ENCODE measurements at places on chromosomes 6 and 20.
A peak's percentile ranks its signal among the peaks of the same experiment; 100 is the strongest.

GRCh38 chr6:131998255-131998982, 47.2 kb upstream of the CCN2 start:
- peak; percentile 79 for DNase-seq

- DNase-seq: peak; percentile 37
These were observed 7.1 kb upstream of the GRM4 start for GRCh38 chr6:34152806-34153520.

DNA sequence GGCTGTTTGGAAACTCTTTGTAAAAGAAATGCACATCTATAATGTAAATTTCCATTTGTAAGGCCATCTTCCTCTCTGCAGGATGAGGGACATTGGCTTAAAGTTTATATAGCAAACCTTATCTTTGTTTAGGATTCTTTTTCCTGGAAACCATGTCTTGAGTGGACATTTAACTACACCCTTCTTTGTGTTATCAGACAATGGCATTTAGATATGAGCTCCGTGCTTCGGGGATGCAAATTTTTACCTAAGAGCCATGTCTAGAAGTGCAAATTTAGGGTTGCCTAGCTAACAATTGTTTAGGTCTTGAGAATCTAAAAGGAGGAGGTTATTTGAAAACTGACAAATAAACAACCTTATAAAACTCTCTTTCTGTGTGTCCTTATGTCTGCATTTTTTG, 623.8 kb downstream of the MMUT start:
- DNase-seq: no peak

GRCh38 chr6:169837529-169838250, 86.3 kb downstream of the ERMARD start:
- DNase-seq: no peak

- no peak for DNase-seq
These were observed 39.7 kb upstream of the FYN start for GRCh38 chr6:111912904-111913303.

GRCh38 chr6:39211183-39211582, 18.1 kb downstream of the KCNK5 start:
- DNase-seq: no peak

- no peak for DNase-seq
These were observed 4.1 kb downstream of the HLA-A start for GRCh38 chr6:29946223-29947076.

GRCh38 chr6:86856937-86857563, 80.3 kb upstream of the HTR1E start:
- no peak for DNase-seq

- no peak for DNase-seq
These were observed 10.7 kb downstream of the TBXT start for GRCh38 chr6:166156942-166157341.

DNA sequence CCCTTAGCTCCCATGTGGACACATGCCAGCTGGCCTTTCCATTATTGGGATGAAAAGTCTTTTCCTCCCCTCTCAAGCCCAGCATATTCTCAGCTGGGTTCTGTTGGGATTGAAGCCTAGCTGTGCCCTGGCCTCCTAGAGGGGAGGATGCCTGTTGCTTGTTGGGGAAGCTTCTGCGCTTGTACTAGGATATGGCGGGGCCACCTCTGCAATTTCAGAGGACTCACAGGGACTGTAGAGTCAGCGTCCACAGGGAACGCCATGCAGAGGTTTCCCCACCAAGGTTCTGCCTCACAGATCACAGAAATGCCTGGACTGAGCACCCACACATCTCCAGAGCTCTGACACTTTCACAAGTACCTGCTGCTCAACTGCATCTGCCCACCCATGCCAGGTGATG, 288.7 kb upstream of the FOXQ1 start:
- DNase-seq: no peak

DNA sequence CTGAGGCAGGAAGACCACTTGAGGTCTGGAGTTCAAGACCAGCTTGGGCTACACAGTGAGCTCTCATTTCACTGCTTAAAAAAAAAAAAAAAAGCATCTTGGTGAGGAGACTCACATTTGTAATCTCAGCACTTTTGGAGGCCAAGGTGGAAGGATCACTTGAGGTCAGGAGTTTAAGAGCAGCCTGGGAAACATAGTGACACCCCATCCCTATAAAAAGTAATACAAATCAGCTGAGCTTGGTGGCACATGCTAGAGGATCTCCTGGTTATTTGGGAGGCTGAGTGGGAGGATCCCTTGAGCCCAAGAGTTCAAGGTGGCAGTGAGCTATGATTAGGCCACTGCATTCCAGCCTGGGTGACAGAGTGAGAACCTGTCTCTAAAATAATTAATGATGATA, 29.4 kb upstream of the SYNCRIP start:
- DNase-seq: no peak

DNA sequence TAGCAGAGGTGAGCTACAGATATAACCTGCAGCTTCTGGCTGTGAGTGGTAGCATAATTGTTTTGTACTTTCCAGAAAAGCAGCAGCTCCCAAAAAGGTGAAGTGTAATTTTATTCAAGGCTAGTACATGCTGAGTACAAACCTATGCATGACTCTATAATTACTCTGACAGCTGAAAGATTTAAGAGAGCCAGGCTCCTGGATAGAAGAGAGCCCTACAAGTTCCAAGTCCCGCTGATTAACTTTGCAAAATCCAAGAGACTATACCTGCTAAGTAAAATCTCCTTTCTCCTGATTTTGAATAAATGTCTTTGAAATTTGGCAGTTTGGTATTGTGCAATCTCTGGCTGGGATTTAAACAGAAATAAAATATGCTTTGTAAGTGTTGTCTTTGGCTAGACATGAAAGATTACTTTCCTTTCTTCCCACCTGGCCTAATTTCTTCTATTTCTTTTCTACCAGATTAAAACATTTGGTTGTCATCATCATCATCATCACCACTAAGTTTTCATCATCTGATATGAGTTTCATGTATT, 79.5 kb downstream of the CTNNBL1 start:
- no peak for DNase-seq

DNA sequence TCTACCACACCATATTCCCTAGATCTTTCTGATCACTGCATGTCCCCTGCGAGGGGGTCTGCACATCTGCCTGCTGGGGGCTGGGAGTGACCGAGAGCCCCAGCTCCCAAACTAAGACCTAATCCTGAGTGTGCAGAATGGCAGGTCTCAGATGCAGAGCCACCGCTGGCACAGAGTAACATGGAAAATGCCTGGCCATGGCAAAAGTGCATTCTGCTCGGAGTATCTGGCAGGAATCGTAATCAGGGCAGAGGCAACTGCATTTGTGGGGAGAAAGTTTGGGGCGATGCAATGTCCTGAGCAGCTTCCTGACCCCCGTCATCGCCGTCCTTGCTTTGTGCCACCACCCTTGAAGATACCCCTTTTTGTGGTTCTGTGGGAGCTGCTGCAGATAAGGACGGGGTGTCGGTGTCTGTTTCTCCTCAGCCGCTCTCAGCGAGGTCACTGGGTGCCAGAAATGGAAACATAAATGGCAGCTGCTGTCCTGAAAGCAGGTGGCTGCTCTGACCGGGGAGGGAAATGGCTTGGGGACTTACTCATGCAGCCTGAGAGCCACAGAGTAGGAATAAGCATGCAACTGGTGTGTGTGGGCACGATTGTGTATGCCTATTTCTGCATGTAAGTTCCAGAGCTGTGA, 157.9 kb downstream of the LY86 start:
- DNase-seq: no peak

DNA sequence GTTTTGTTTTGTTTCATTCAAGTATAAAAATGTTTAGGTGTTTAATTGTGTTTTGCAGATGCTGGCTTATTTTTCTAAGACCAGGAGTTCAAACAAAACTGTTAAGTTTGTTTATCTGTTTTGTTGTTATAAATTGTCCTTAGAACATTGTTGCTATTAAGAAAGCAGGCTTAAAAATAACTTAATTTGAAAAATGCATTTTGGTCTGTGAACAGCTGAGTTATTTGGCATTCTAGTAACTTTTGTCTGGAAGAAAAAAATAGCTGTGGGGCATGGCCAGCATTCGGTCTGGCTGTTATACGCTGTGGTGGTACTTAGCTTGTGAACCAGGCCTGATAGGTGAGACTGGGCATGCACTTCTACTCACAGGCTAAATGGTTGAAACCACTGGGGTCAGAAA, 37.8 kb downstream of the SLX4IP start:
- no peak for DNase-seq

- DNase-seq: peak; percentile 21
These were observed 69.5 kb downstream of the GTF2H5 start for GRCh38 chr6:158237656-158238055.

DNA sequence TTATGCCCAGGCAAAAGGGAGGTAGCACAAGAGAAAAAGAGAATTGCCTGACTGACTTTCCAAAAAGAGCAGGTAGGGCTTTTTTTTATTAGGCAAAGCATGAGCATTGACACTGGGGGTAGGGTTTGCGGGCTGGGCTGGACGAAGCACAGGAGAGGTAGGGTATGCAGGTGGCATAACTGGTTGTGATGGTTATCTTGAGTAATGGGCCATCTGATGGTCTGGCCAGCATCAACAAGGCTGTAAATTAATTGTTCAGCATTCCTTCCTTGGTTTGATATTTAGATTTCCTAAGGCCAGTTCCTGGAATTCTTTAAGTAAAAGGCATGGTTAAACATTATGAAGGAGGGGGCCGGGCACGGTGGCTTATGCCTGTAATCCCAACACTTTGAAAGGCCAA, 13.9 kb upstream of the BFSP1 start:
- DNase-seq: no peak

DNA sequence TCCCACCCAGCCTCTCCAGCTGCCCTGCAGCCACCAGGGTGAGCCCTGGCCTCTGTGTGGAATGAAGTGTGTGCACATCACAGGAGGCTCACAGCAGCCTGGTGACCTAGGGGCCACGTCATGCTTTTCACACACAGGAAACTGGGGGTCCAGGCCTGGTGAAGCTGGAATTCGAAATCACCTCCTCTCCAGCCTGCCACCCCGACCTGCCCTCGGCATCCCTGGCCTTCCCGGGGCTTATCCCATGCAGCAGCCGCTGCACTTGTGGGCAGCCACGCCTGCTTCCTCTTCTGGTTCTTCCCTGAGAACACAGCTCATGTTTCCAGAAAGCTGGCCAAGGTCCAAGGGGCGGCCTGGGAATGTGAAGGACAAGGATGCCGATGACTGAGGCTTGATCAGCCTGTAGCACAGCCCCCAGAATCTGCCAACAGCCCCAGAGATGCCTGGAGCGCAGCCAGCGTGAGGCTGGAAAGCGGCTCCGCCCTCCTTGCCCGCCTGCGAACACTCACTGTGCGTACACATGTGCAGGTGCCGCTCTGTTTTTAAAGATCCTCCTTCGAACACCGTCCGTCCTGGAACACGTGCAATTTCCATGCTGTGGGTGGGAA, 4.2 kb upstream of the NTSR1 start:
- peak; percentile 73 for DNase-seq

- no peak for DNase-seq
These were observed 161.2 kb upstream of the SUPT3H start for GRCh38 chr6:45538641-45539547.

GRCh38 chr6:135922746-135923145, 71.2 kb downstream of the PDE7B start:
- DNase-seq: no peak

- peak; percentile 66 for DNase-seq
These were observed 539 bp downstream of the TMEM200A start for GRCh38 chr6:130366107-130367005.

DNA sequence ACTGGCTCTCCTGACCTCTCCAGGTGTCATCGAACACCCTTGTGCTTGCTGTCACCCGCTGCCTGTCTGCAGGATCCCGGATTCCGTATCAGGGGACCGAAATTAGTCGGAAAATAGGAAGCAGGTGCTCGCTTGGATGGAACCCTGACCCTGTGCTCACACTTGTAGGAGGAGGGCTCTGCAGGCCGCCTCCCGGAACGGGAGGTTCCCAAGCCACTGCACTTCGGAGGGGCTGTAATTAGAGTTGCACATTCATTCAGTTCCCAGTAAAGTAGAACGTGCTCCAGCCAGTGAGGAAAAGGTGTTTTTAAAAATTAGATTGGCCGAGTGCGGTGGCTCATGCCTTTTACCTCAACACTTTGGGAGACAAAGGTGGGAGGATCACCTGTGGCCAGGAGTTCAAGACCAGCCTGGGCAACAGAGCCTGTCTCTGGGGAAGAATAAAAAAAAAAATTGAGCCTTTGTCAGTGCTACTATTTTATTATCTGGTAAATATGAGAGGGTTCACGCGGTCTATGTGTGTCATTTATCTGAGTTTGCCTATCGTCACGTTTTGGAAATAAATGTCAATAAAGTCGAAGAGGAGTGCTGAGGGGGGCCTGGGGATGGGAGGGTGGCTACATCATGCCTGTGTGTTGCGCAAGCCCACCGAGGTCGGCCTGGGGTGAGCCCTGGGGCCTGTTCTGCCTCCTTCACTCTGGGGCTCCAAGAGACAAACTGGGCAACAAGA, 1.5 kb upstream of the GMEB2 start:
- peak; percentile 82 for DNase-seq

DNA sequence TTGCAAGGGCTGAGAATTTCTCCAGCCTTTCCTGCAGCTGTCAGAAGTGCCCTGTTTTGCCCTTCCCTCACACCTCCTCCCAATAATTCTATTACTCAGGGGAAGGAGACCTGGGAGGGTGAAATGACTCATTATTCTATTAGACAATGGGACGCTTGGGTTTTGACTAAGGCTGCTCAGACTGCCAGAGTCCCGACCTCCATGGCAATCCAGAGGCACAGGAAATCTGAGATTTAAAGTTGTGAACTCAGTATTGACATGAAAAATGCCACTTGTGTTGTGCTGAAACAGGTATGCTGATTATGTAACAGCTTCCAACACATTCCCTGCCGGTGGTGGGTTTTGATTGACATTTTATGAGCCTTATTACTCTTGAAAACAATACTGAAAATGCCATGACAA, 625.9 kb upstream of the FLRT3 start:
- no peak for DNase-seq

DNA sequence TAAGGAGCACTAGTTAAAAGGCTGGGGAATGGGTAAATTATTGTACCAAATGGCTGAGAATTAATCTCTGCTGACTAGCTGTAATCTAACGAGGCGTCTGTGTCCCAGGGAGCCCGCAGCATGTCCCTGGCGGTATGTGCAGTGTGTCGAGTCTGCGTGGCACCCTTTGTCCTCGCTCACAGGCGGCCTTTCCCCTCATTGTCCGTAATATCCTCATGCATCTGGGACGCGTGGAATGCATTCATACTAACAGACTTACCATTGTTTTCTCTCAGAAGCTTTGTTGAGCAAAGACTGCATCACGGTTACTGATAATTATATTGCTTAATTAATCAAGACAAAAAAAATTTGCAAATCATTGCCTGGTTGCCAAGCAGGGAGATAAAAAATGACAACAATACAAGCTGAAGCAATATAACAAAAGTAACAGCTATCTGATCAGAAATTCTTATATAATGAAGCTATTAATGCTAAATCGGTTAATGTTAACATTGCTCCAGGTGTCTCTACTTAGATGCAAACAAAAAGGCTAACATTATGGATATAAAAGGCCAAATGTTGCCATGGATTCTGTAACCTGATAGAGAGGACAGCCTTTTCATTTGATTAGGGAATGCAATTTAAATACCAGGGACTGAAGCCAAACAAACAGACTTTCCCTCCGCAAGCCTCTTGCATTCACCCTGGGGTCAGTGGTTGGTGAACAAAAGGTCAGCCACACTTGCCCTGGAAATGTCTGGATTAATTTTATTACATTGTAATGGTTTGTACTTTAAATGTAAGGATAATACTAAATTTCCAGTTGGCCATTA, 124.8 kb downstream of the INSM1 start:
- no peak for DNase-seq

- no peak for DNase-seq
These were observed 111.2 kb downstream of the NFATC2 start for GRCh38 chr20:51431321-51431720.

GRCh38 chr6:79586548-79586947, 44.6 kb upstream of the SH3BGRL2 start:
- no peak for DNase-seq

Measured in ascending aorta (tissue), 2 donors.